Cortex of kidney (tissue), 1 donor: ENCODE measurements at places on chromosomes 6 and 20.

GRCh38 chr6:146997062-146997461, 207.2 kb upstream of the STXBP5 start:
- DNase-seq, result no peak

GRCh38 chr20:6333110-6333509, 210.3 kb upstream of the FERMT1 start:
- DNase-seq, result no peak

GRCh38 chr20:35129647-35130069, 17.5 kb downstream of the EDEM2 start:
- no peak for DNase-seq

DNA sequence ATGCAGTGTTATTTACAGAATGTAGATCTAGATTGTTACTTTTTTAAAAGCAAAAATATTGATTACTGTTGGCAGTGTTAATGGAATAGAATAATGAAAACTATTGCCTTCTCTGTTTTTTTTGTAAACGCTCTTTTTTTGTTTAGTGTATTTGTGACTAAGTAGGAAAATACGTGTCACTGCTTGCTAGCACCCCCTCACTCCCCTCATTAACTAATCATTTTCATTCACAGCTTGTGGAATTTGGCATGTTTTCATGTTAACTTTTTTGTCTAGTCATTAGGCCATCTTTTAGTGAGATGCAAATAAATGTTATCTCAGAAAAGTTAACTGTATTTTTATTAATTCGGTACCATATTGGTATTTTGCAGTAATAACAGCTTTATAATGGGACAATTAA, 29.8 kb downstream of the ADGRG6 start:
- DNase-seq, result no peak

DNA sequence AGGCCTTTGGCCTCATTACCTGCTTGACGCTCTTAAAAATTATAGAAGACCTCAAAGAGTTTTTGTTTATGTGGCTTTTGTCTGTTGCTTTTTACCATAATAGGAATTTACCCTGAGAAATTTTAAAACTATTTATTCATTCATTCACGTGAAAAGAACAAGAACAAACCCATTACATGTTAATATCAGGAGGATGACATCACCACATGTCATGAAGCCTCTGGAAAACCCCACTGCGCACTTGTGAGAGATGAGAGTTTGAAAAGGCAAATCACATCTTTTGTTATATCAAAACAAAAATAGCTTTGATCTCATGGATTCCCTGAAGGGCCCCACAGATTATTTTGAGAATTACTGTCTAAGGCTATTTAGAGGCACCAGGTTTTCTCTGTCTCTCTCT, 61.3 kb upstream of the EYA2 start:
- DNase-seq, result no peak

DNA sequence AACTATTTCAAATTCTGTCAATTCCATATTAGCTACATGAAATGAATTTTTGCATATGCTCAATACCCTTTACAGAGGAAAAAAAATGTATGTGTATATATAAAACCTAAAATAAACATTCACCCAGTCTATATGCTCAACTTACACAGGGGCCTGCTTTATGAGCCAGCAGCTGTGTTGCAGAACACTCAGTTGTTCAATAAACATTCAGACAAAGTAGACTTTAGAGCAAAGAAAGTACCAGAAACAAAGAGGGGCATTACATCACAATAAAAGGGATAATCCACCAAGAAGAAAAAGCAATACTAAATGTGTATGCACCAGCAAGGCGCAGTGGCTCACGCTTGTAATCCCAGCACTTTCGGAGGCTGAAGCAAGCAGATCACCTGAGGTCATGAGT, 9.5 kb downstream of the COQ3 start:
- DNase-seq, result no peak

GRCh38 chr20:4087923-4088322, 72.6 kb upstream of the RNF24 start:
- no peak for DNase-seq

GRCh38 chr20:62493253-62493885, 17.6 kb upstream of the GATA5 start:
- DNase-seq, result no peak

DNA sequence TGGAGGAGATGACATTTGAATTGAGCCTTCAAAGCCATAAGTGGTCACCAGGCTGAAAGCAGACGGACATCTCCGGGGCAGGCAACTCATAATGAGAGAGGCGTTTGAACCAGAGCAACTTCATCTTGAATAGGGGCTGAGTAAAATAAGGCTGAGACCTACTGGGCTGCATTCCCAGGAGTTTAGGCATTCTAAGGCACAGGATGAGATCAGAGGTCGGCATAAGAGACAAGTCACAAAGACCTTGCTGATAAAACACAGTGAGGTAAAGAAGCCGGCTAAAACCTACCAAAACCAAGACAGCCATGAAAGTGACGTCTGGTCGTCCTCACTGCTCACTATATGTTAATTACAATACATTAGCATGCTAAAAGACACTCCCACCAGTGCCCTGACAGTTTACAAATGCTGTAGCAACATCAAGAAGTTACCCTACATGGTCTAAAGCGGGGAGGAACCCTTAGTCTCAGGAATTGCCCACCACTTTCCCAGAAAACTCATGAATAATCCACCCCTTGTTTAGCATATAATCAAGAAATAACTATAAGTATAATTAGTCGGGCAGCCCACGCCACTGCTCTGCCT, 194.7 kb upstream of the SOX4 start:
- no peak for DNase-seq

DNA sequence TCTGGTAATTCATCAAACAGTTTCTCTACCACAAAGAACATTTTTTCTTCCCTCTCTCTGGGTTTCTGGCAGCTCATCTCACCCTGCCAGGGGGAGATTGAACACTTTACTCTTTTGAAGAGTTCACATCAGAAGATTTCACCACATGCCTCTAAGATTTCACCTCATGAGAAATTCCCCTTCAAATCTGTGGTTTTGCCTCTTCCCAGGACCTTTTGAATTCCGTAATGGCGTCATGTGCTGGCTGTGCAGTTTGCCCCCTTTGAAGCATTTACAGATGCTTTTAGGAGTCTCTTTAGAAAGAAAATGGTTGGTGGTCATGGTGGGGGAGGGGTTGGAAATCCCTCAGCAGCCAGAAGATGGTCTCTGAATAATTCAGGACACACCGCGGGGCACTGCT, 486.1 kb downstream of the QKI start:
- no peak for DNase-seq

DNA sequence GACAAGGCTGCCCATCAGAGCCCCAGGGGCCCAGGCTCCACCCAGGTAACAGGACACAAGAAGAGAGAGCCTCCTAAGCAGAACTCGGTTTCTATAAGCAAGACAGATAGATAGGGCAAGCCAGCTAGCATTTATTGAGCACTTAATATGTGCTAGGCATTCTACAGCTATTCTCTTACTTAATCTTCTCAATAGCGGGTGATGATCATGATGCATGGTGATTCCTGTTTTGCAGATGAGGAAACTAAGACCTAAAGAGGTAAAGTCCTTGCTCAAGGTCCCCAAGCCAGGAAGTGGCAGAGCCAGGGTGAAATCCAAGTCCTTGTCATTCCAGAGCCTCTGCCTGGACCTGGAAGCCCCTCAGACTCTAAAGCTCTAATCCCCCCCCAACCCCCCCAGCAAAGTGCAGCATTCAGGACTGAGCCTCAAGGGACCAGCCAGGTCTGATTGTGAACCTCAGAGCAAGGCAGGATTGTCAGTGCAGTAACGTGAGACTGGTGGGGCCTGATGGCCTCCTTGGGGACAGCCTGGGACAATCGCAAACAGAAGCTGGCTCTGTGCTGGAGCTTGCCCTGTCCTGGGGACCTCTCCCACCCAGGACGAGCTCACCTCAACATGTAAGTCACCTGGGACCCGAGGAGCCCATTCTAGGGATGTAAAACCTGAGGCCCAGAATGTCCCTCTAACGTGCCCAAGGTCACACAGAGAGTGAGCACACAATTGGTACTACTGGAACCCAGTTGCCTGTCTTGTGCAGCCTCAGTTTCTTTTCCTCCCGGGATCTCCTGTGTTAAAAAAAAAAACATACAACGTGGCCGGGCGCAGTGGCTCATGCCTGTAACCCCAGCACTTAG, 48.4 kb upstream of the PTGIS start:
- DNase-seq, result no peak

DNA sequence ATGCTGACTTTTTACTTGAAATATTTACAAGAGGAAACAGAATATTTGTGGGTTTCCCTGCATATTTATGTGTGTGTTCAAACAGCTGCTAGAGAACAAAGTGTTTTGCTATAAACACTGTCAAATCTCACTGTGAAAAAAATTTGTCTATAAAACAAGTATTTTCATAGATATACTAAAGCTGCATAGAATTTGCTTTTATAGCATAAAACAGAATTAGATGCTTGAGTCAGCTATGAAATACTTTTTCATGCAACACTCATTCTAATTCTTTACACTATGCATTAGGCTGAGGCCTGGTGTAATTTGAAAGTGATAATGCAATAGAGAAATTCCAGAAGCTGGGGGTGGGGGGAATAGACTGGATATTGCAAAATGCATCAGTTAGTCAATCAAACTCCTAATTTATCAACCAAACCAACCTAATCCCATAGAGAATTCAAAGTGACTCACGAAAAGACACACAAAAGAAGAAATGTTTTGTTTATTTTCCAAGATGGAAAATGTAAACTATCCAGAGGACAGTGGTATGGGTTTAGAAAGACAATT, 148.2 kb downstream of the LAMA2 start:
- DNase-seq, result no peak

DNA sequence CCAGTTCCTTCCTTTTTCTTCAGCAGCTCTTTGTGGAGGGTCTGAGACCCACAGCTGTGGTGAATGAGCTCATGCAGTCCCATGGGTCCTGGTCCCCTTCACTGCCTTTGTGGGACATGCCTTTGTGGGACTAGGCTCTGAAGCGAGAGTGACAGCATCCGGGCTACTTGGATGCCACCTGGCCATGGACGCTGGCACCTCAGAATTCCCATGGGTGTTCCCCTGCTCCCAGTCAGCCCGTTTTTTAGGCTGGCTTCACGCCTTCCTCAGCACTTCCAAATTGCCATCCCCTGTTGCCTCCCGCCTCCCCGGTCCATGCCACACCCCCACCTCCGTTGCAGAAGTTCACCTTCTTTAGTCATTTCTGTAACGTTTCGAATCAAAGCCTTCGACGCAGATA, 45.1 kb downstream of the RAMACL start:
- no peak for DNase-seq

DNA sequence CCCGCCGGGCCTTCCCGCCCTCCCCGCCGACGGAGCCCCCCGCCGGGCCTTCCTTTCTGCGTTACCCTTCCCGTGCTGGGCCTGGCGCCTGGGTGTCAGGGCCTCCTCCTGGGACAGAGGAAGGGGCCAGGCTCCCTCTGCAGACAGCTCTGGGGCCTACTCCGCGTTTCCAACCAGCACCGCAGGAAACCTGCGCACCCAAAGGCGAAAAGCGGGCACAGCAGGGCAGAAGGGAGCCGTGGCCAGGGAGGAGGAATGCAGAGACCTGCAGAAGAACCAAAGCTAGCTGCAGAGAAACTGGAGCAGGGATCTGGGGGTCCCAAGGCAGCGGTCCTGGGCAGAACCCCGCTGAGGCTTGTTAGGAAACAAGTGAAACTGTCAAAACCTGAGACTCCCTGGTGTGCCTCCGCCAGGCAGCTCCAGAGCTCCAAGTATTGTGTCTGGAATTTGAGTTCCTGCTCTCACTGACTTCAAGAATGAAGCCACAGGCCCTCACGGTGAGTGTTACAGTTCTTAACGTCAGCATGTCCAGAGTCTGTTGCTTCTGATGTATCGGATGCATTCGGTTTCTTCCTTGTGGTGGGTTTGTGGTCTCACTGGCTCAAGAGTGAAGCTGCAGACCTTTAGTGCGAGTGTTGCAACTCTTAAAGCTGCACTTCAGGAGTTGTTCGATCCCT, 33.3 kb downstream of the IRF4 start:
- no peak for DNase-seq

- DNase-seq, result no peak
Measured at GRCh38 chr6:130070326-130070725, 51.9 kb downstream of the L3MBTL3 start.

DNA sequence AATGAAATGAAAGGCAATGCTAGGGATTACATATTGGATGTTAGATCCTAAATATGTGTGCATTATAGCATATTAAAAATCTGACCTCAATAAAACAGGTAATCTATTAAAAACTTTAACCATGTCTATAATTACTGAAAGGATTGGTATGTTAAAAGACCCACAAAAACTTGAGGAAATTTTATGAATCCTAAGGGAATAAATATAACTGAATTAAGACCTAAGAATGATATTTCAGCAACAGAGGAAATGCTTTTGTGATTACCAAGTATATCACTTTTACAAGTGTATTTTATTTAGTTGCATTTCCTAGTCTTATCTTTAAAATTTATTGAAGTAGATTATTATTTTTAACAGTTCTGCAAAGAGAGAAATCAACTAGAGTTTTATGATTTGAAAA, 571.5 kb downstream of the HDGFL1 start:
- DNase-seq, result no peak

DNA sequence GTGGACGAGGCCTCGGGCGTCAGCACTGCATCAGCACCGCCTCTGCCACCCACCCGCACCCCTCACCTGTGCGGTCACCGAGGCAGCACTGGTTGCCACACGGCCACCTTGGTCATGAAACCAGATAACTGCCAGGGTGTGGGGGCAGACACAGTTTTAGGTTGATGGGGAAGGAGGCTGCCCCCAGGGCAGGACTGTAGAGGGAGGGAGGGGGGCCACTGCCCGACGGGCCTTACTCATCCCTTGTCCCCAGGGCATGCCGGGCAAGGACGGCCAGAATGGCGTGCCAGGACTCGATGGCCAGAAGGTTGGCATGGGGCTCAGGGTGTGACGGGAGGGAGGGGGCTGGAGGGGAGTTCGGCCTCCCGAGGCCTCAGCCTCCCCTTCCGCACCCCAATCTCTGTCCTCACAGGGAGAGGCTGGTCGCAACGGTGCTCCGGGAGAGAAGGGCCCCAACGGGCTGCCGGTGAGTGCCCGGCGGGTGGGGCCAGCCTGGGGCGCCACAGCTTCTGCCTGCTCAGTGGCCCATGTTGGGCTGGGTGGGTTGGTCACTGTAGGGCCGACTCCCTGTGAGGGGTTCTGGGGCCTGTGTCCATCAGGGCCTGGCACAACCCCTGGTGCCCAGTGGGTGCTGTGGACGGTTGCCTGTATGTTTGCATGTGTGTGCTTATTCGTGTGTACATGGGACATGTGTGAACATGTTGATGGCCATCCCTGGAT, 11.8 kb downstream of the COL9A3 start:
- DNase-seq, result no peak

DNA sequence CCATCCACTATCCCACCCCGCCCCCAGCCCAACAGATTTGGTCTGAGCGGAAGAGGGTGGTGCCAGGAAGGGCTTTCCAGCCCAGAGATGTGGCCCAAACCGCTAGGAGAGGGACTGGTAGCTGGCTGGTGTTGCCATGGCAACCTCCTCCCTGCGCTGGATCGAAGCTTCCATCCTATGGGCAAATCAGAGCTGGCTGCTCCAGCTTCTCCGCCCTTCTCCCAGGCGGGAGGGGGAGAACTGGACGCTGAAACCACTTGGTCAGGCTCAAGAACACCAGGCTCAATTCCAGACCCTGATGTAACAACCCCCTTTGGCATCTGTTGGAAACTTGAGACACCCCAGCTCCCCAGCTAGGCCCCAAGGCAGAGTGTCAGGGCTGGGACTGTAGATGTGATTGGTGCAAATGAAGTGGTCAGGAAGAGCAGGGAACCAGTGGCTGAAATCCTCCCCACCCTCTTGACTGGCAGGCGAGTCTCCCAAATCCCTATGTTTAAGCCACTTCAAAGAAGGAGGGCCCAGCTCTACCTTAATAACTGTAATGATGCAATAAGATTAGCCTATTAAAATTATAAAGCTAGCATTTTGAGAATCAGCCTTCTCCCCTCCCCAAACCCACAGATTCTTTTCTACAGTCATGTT, 4.2 kb downstream of the RIMS4 start:
- DNase-seq, result no peak
